A549 treated with CORT108297 at 1 μM for 4 hours (cell line): ENCODE measurements at places on chromosomes 6 and 20. TPM values are rescaled to one million over a fixed set of nuclear protein-coding genes. Genes with fewer than 3 reads are reported as not detected.

Gene CLVS2
- 0.08 to 0.16 TPM (median 0.14 TPM) in 5 replicates for total RNA-seq

Gene OR2H2
- not detected in 5 replicates for total RNA-seq

Gene C20orf141
- 0.28 to 0.44 TPM (median 0.38 TPM) in 4 of 5 replicates, not detected in the other for total RNA-seq

Gene RNF114
- total RNA-seq, result 69.9 to 78.6 TPM (median 73.5 TPM) in 5 replicates

Gene CD93
- not detected in 5 replicates for total RNA-seq

Gene TGM2
- total RNA-seq, result 302 to 496 TPM (median 426 TPM) in 5 replicates

Gene NKX2-2
- total RNA-seq, result not detected in 5 replicates

Gene APCDD1L
- total RNA-seq, result 0.03 to 0.08 TPM (median 0.07 TPM) in 5 replicates

Gene NDUFAF4
- 33.2 to 60.0 TPM (median 51.4 TPM) in 5 replicates for total RNA-seq

Gene DBNDD2
- total RNA-seq, result 22.6 to 29.6 TPM (median 26.6 TPM) in 5 replicates

Gene TAGAP
- not detected in 5 replicates for total RNA-seq

Gene NTSR1
- 0.09 to 0.17 TPM (median 0.16 TPM) in 5 replicates for total RNA-seq

Gene TGM3
- total RNA-seq, result 0.03 TPM in 3 of 5 replicates, not detected in the others

Gene NELFCD
- total RNA-seq, result 42.9 to 47.5 TPM (median 45.0 TPM) in 5 replicates
